Stimulated activated CD4-positive, alpha-beta T cell treated with anti-CD3 and anti-CD28 coated beads, Interleukin-2, amount 100 ng/mL, for 4 hours (primary cell): ENCODE measurements at places on chromosomes 7 and 10.

- DNase-seq = no peak
These were observed 106.8 kb upstream of the PDCD4 start for GRCh38 chr10:110764793-110765512.

GRCh38 chr10:124594240-124594639 is 132.6 kb downstream of the LHPP start:
- DNase-seq = no peak

GRCh38 chr10:120327675-120328074 is 129.4 kb upstream of the PLPP4 start:
- no peak for DNase-seq

DNA sequence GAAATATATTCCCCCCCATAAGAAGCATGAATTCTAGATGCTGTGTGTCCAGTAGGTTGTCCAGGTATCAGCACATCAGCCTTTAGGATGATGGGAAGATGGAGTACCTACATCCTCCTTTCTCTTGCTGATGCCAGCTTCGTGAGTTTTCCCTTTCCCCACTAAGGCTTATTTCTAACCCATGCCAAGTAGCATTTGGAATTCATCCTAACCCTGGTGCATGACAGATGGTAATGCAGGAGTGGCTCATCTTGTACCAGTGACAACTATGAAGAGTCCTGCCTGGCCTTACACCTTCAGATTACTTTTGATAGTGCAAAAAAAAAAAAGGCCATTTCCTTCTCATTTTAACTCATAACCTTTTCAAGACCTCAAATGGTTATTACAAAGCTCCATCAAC is 58.7 kb downstream of the ARHGAP21 start:
- no peak for DNase-seq

DNA sequence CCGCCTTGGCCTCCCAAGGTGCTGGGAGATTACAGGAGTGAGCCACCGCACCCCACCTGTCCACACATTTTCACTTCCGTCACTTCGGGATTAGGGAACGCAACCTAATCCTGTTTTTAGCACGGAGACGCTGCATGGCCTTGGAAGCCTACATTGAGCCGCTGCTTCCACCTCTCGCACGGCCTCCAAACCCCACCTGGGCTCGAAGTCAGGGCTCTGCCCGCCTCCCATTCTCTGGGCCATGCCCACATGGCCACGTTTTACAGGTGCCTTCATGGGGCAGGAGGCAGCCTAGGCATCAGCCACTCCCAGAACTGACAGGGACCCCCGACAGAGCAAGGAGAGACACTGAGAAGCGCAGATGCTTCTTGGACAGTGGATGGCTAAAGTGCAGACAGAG is 100.6 kb downstream of the OAT start:
- DNase-seq = no peak

- DNase-seq = no peak
These were observed 219.7 kb upstream of the ZMIZ1 start for GRCh38 chr10:78849115-78849514.

- DNase-seq = no peak
These were observed 4.1 kb downstream of the JAKMIP3 start for GRCh38 chr10:132069849-132070182.

GRCh38 chr7:132609222-132609621 is 33.0 kb upstream of the PLXNA4 start:
- no peak for DNase-seq

GRCh38 chr10:31972519-31973041 is 43.9 kb upstream of the ARHGAP12 start:
- DNase-seq = no peak

DNA sequence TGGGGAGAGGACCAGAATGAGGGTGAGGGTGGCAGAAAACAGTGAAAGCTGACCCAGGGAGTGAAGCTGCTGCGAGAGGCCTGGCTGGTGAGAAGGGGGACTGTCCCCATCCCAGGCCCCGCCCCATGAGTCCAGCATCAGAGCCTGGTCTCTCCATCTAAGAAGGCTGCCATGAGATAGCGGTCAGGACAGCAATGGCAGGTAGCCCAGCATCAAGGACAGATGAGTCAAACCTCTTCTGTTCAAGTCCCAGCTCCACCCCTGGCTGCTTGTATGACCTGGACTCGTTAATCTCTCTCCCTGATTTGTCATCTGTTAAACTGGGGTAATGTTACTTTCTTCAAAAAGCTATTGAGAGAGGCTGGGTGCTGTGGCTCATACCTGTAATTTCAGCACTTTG is 22.2 kb downstream of the GPNMB start:
- no peak for DNase-seq

DNA sequence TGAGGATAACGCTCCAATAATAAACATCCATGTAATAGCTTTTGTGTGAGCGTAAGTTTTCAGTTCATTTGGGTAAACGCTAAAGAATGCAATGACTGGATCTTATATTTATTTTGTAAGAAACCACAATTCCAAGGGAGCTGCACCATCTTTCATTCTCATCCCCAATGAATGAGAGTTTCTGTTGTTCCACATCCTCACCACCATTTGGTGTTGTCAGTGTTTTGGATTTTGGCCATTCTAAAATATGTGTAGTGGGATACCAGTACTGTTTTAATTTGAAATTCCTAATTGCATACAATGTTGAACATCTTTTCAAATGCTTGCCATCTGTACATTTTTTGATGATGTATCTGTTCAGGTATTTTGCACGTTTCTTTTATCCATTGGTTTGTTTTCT is 50.9 kb upstream of the SEMA3D start:
- no peak for DNase-seq

DNA sequence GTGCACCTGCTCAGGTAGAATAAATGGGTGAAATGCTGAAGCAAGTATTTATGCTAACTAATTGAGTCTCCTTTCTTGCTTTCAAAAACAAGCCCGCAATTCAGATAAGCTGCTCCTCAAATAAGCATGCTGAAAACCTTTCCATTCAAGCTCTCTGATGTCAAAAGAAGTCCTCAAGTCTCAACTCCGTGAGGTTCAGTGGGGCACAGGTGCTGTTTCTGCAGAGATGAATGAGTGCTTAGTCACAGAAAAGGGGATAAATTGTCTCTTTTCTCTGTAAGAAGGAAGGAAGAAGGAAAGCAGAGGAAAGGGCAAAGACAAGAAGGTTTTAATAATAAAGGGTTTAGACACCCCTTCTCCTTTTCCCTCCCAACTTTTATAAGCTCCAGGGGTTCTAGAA is 229.8 kb upstream of the NPY start:
- DNase-seq = no peak

- no peak for DNase-seq
These were observed 20.5 kb downstream of the SPAG6 start for GRCh38 chr10:22365644-22366434.

GRCh38 chr7:5510426-5511045 is 86.9 kb upstream of the TNRC18 start:
- DNase-seq = no peak

- DNase-seq = no peak
These were observed 36.7 kb downstream of the ZC3HAV1 start for GRCh38 chr7:139072796-139073195.

DNA sequence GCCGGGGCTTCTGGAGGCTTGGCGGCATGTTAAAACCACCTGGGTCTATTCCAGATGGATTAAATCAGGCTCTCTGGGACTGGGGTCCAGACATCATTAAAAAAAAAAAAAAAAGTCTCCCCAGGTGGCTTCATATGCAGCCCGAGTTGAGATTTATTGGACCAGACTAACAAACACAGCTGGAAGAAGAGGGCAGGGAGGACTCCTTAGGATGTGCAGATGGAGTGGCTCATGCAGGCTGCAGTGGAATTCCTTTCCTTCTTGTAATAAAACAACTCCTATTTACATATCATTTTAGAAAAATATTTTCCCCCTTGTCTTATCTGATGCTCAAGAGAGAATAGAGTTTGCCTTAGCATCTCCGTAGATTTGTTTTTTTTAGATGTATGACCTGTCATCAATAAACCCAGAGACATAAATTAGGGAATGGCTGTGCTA is 238.1 kb downstream of the CAMK1D start:
- no peak for DNase-seq

DNA sequence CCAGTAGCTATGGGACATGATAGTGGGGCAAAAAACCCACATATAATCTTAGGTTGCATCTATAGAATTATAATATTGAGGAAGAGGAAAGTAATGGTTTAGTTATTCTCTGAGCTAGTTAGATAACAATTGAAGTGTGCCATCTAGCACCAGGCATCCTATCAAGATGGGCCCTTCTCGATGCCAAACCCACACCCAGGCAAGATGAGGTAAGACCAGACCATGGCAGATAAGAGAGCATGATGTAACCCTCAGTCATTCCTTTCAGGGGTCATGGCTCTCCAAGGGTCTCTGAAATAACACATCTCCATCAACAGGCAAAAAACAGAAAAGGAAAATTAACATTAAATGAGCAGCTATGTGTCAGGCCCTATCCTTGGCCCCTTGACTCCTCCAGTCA is 128.7 kb downstream of the SH3PXD2A start:
- no peak for DNase-seq
